Activated naive CD4-positive, alpha-beta T cell (primary cell): ENCODE measurements at places on chromosomes 2 and 18.

DNA sequence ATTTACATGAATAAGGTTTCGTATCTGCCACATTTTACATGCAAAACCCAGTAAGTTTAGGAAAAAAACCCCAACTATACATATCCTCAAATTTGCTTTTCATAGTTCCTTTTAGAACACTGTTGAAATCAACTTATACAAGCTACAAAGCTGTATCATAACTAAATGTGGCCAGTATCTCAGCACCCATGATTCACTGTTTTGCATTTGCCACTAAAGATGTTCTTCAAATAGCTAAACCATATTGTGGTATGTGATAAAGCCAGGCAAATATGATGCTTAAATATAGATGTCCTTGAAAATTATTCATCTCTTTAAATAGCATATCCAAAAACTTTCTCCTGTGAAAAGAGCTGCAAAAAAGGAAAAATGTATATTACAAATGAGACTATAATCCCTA lies 29.9 kb downstream of the ROCK2 start:
- DNase-seq: no peak

GRCh38 chr2:2524348-2524941 lies 193.4 kb upstream of the MYT1L start:
- no peak for DNase-seq

DNA sequence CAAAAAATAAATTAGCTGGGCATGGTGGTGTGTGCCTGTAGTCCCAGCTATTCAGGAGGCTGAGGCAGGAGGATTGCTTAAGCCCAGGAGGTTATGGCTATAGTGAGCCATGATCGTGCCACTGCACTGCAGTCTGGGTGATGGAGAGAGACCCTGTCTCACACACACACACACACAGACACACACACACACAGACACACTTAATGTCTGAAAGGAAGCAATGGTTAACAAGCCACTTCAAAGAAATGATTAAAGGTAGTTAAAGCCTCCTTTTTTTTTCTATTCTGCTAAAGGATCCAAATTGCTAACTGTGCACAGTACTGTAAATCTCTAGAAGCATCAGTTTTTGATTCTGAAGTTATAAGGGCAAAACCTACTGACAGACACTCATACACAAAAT lies 211.1 kb downstream of the TMEM163 start:
- no peak for DNase-seq

DNA sequence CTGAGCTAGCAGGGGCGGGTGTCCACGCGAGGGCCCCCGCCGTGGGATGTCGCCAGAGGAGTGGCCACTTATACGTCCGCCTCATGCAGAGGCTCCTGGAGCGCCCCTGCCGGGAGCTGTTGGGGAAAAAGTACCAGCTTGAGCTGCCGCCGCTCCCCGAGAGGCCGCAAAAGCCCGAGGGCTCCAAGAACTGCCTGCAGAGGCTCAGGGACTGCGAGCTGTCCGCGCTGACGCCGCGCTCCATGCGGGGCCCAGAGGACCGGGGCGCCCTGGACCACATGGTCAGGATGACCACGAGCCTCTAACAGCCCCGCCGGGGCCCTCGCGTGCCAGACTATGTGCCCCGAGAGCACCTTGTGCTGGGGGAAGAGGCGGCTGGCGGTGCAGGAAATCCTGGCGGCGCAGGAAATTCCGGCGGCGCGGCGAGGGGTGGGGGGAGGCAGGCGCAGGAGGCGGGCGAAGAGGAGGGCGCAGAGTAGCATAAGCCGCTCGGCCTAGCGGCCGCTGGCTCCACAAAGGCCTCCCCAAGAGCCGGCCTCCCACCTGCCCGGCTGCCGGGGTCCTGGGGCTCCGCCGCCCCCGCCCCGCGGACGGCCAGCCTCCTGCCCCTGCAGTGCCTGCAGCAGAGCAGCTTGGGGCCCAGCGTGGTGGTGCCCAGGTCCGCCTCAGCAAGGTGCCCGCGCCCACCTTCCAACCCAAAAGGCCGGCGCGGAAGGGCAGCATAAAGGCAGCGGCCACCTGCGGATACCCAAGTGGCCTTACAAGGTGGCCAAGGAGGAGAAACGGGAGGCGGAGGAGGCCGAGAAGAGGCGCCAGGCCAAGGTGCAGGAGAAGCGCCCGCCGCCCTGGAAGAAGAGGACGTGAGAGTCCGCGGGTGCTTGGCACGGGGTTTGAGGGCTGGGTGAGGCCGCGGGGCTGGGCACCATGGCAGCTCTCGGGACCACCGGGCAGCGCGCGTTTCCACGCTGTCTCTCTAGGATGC lies 42.1 kb upstream of the TRIM43B start:
- DNase-seq: peak; percentile 27

- no peak for DNase-seq
Observed at GRCh38 chr2:47073641-47074040, 81.5 kb downstream of the STPG4 start.

DNA sequence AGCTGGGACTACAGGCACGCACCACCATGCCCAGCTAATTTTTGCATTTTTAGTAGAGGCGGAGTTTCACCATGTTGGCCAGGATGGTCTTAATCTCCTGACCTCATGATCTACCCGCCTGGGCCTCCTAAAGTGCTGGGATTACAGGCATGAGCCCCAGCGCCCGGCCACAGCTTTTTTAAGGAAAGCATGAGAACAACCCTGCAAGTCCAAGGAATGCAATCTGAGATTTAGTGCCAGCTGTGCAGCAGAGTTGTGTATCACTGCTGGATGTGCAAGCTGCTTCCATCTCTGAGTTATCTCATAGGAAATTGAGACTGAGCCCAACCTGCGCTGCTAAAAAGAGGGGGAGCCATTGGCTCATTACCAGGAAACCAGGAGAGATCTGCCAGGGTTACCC lies 399.9 kb upstream of the CYRIA start:
- DNase-seq: no peak
